ENCODE measurements at places on chromosomes 12 and 14.

DNA sequence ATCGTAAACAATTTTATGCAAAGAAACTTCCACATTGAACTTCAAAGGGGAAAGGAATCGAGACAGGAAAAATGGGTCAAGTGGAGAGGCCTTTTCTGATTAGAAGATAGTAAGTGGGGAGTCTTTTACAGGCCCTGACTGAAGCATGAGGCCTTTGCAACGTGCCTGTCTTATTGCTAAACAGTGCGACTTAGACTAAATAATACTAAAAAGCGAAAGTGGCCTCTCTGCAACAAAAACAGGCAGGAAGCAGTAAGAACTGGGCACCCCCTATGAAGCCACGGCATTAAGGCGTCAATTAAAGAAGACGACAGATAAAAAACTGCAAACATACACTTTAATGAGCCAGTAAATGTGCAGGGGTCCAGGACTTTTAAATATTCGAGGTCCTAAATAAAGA is 283.4 kb upstream of the GRIP1 start:
- no peak for DNase-seq

- no peak for DNase-seq
Observed at GRCh38 chr12:87406926-87407325, 622.3 kb downstream of the C12orf50 start.

DNA sequence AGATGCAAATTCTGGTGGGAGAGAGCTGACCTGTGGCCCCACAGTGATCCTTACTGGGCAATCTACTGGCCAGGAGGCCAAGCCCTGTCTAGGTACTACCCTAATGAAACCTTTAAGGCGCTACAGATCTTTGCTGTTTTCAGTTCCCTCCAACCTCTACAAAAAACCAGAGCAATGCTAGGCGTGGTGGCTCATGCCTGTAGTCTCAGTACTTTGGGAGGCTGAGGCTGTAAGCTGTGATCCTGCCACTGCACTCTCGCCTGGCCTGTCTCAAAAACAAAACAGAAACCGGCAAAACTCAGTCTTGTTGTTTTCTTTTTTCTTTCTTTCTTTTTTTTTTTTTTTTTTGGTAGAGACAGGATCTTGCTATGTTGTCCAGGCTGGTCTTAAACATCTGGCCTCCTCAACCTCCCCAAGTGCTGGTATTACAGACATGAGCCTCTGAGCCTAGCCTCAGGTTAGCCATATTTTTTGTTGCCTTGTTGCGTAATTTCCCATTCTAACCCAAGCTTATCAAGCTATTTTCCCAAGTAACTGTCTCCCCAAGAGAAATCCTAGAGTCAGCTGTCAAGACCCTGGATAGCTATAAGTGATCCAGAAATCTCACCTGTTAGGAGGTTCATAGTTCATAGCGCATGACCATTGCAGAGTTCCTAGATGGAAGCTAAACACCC is 2.8 kb downstream of the ETFBKMT start:
- DNase-seq, result no peak

DNA sequence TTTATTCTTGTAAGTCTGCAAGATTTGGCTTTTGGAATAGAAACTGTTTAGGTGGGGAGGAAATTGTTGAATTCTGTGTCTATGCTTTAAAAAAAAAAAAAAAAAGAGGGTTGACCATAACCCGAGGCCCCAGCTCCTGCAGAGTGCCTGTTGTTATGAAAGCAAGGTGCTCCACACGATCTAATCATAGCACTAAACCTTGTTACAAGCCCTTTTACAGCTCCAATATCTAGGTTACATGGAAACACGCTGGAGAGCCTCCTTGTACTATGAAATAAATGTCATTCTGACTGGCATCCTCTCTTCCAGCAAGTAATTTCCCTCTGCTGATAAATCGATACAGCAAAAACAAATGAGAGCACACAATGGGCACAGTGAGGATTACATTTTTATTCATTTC is 303.1 kb upstream of the SOX5 start:
- no peak for DNase-seq

GRCh38 chr12:24705216-24705615 is 243.7 kb downstream of the BCAT1 start:
- DNase-seq, result no peak

DNA sequence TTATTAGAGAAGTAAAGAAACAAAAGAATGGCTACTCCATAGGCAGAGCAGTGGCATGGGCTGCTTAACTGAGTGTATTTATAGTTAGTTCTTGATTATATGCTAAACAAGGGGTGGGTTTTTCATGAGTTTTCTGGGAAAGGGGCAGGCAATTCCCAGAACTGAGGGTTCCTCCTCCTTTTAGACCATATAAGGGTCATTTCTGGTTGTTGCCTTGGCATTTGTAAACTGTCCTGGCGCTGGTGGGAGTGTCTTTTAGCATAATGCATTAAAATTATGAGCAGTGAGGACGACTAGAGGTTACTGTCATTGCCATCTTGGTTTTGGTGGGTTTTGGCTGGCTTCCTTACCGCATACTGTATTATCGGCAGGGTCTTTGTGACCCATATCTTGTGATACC is 40.1 kb downstream of the CCDC60 start:
- DNase-seq, result no peak

GRCh38 chr12:5391653-5392052 is 40.3 kb upstream of the NTF3 start:
- no peak for DNase-seq

DNA sequence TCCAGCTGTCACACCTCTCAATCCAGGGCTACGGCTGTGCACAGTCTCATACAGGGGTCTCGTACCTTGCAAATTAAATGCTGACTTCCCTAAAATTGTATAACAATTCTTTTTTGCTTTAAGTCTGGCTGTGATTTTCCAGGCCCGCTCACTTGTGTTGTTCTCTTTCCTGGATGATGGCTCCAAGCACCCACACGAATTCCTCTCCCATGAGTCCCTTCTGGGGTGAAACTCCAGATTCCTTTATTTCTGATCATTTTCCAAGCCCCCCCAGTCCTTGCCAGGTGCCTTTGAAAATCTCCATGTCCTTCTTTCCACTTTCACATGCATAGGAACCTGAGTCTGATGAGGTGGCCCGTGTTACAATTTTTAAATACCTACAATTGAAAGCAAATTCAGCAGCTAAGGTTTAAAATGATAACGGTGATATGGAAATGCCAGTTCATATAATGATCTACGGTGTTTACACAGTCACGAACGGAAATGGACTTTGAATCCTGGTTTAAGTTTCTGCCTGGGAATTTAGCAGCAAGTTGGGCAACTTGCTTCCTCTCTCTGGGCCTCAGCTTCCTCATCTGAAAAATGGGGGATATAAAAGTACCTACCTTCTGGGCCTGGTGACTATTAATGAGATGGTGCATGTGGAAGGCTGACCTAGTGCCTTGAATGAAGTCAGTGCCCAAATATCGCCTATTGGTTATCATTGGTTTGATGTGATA is 85.5 kb downstream of the STAB2 start:
- no peak for DNase-seq

- DNase-seq, result no peak
Observed at GRCh38 chr14:73776194-73776537, 62.0 kb upstream of the PNMA1 start.

- DNase-seq, result peak; percentile 32
Observed at GRCh38 chr14:73058922-73059673, 764 bp downstream of the RBM25 start.

- DNase-seq, result peak; percentile 27
Observed at GRCh38 chr12:124032265-124032886, 59.4 kb downstream of the ZNF664 start.

DNA sequence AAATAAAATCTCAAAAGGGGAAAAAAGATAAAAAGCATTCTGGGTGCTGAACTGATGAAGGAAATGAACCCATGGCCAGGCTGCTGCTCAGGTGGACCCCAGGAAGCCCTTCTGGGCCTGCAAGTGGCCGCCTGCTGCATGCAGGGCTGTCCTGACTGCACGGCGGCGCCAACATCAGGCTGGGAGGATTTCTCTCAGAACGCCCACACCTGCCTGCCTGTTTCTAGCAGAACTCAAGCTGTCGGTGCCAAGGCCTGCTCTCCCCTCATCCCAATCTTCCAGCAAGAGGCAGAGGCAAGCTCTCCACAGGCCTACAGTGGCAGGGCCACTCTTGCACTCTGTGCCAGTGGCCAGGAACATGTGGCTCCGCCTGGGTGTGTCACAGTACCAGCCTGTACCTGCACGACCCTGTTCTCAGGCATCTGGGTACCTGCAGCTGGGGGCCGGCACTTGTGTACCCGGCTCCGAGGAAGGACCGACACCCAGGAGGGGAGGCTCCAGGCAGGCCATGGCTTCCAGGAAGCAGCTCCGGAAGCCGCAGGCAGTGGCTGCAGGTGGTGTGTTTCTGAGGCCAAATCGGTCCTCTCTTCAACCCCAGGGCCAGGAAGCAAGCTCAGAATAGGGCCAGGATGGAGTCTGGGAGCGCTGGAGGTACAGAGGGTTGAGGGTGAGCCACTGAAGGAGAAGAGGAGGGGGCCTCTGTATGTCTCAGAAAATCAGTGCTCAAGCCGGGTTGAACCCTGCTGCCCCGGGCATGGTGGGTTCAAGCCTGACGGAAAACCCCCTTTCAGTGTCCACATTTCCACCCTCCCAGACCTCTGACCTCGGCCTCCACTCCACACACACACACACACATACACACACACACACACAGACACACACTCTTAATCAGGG is 2.5 kb upstream of the INF2 start:
- no peak for DNase-seq

DNA sequence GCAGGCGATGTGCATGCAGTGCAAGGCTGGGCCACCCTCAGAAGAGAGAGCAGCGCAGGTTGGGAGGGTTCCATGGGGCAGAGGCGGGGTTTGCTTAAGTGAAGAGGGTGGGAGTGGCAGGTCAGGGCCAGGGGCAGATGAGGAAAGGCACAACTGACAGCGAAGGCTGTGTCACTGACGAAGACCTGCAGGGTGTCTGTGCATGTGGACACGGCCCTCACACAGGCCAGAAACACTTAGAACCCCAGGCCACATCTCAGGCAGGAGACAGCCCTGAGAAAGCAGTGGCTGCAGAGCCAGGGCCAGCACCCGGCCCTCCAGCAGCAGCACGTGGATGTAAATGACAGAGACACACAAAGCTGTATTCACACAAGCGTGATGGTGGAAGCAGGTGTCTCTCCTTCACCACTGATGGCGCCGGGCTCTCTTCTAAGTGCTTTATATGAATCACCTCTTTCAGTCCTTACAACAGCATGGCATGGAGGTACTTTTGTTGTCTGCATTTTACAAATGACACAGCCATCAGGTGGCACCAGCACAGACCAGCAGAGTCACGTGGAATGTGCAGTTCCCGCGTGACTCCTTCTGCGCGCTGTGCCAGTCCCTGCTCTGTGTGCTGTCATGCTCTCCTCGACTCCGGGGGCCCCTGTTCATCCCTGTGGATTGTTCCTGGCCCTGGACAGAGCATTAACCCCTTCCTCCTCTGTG is 54.6 kb downstream of the TSPAN11 start:
- no peak for DNase-seq

- DNase-seq, result no peak
Observed at GRCh38 chr12:234019-234418, 20.1 kb upstream of the SLC6A12 start.

GRCh38 chr14:92426237-92426636 is 87.3 kb upstream of the RIN3 start:
- no peak for DNase-seq

Measured in stimulated activated CD4-positive, alpha-beta T cell treated with anti-CD3 and anti-CD28 coated beads, Interleukin-4, amount 100 ng/mL, for 24 hours (primary cell).